ENCODE measurements at places on chromosomes 13 and 19.
A peak's percentile ranks its signal among the peaks of the same experiment; 100 is the strongest.

DNA sequence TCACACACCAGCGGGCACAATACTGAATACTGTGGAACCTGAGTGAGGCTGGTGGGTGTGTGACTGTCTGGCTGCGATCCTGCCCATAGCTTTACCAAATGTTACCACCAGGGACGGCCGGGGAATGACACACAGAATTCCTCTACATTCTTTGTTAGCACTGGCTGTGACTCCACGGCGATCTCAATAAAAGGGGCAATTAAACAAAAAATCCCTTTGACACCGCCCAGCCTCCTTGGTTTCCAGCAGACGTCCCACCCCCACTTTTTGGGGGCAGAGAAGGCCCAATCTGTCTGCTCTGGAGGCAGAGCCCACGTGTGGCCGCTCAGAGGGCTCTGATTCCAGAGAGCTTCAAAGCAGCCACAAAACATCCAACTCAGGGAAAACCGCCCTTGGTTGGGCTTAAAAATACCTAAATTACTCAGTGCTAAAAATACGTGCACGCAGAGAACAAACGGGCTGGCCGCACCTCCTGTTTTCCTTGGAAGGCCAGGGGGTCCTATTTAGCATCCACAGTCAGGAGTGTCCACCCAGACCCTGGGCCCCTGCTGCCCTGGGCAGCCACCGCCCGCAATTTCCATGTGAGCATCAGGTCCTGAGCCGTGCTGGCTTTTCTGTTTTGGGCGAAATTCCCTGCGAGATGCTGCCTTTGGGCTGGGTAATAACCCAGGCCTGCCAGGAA, 47.8 kb downstream of the GADD45B start:
- no peak overlapping the region for H3K4me3 ChIP-seq
- H3K27me3 ChIP-seq: no peaks in the 10 kb centered on the region
- H3K36me3 ChIP-seq: no peaks in the 10 kb centered on the region
- no peak for DNase-seq
- H3K27ac ChIP-seq: no peak overlapping the region

- no peak for DNase-seq
- H3K27me3 ChIP-seq: no peaks in the 10 kb centered on the region
- no peak overlapping the region for H3K27ac ChIP-seq
- no peaks in the 10 kb centered on the region for H3K36me3 ChIP-seq
Measured at GRCh38 chr13:37289212-37289935, 183.9 kb upstream of the CSNK1A1L start.

DNA sequence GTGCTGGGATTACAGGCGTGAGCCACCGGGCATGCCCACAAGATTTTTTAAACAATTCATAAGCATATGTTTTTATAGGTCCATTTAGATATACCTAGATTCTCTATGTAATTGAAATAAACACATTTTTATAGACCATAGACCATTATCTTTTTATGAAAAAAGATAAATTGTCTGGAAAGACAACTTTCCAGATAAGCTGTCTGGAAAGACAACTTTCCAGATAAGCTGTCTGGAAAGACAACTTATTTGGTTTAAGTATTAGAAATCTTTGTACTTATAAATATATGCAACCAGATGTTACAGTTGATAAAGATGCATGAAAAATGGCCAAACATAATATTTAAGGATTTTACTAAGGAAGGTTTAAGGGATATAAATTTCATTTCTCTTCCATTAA, 538.5 kb downstream of the GPC6 start:
- H3K4me3 ChIP-seq: no peak overlapping the region
- no peak overlapping the region for H3K27ac ChIP-seq
- no peaks in the 10 kb centered on the region for H3K4me1 ChIP-seq
- no peaks in the 10 kb centered on the region for H3K36me3 ChIP-seq
- DNase-seq: no peak

DNA sequence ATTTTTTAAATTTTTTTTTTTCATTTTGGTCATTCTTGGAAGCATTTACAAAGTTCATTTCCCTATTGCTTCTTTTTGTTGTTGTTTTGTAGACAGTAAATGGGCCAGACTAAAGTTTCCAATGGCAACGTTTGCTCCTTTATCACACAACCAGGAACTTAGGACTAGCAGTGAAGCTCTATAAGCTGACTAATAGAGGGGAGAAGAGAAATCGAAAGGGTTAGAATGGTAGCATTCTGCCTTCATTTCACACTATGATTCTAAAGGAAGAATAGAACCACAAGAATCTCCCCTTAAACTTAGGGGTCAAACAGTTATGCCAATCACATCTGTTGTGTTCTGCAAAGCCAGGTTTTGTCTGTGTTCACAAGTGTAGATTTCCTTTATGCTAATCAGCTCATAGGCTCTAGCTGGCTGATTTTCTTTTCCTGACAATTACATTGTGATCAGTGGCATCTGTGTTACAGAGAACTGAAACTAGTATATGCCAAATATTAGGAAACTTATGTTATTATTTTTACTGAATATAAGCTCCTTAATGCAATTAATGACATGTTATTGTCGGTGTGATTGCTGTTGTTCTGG, 467.3 kb downstream of the DACH1 start:
- H3K4me3 ChIP-seq: no peak overlapping the region
- H3K36me3 ChIP-seq: no peaks in the 10 kb centered on the region
- H3K4me1 ChIP-seq: no peaks in the 10 kb centered on the region
- no peak for DNase-seq
- no peak overlapping the region for H3K27ac ChIP-seq

DNA sequence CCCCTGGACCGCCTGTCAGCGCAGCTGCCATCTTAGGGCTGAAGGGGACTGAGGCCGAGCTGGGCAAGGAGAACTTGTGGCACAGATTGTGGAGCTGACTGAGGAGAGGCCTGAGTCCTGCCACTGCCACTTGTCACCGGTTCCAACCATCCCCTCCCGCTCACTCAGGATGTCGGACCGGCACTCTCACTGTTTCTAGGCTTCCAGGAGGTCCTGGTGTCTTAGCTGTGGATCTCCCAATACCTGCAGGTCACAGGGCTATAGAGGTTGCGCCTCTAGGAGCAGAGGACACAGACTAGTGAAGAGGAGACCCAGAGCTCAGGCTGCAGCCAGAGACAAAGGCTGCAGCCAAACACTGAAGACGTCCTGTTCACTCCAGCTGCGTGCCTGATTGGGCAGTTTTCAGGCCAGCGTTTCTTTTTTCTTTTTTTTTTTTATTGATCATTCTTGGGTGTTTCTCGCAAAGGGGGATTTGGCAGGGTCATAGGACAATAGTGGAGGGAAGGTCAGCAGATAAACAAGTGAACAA, 15.3 kb upstream of the ZNF486 start:
- H3K36me3 ChIP-seq: no peaks in the 10 kb centered on the region
- H3K4me3 ChIP-seq: no peak overlapping the region
- no peaks in the 10 kb centered on the region for H3K4me1 ChIP-seq
- no peak for DNase-seq
- no peaks in the 10 kb centered on the region for H3K27me3 ChIP-seq
- H3K27ac ChIP-seq: no peak overlapping the region

DNA sequence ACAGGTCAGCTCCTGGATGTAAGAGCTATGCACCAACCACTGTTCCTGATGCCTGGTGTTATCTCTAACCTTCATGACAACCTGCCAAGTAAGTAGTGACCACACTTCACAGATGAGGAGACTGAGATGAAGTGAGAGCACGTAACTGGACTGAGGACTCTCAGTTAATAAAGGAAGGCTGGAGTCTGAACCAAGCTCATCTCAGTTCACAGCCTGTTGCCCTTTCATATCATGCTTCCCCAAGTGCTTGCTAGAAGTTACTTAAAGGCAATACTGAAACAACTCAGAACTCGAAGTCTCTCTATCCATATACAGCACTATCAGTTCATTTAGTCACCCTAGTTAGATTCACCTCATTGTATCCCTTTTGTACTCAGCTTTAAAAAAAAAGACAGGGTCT, 119.7 kb downstream of the ABCC4 start:
- no peak overlapping the region for H3K27ac ChIP-seq
- no peaks in the 10 kb centered on the region for H3K27me3 ChIP-seq
- H3K36me3 ChIP-seq: peaks cover 72% of the 10 kb centered on the region
- H3K4me3 ChIP-seq: no peak overlapping the region

- H3K4me3 ChIP-seq: no peak overlapping the region
- peaks cover 52% of the 10 kb centered on the region for H3K27me3 ChIP-seq
- no peak for DNase-seq
- peaks cover 4% of the 10 kb centered on the region for H3K4me1 ChIP-seq
- H3K27ac ChIP-seq: no peak overlapping the region
- H3K36me3 ChIP-seq: no peaks in the 10 kb centered on the region
Measured at GRCh38 chr13:110294146-110294545, 12.8 kb downstream of the COL4A1 start.

- no peaks in the 10 kb centered on the region for H3K4me1 ChIP-seq
- no peaks in the 10 kb centered on the region for H3K27me3 ChIP-seq
- H3K4me3 ChIP-seq: no peak overlapping the region
- no peak for DNase-seq
- no peaks in the 10 kb centered on the region for H3K36me3 ChIP-seq
- no peak overlapping the region for H3K27ac ChIP-seq
Measured at GRCh38 chr13:91567485-91568207, 169.2 kb downstream of the GPC5 start.

DNA sequence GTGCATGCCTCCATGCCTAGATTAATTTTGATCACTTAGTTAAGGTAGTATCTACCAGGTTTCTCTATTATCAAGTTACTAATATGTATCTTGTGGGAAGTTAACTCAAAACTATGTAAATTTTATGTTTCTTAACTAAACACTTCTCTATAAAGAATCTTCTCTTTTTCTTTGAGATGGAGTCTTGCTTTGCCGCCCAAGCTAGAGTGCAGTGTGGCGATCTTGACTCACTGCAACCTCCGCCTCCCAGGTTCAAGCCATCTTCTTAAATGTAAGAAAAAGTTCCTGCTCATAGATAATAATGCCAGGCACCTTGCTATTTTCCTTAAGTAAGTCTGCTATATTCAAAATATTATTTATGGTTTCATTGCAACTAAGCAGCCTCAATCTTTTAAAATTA, 58.4 kb downstream of the ELF1 start:
- no peak overlapping the region for H3K27ac ChIP-seq
- peaks cover 48% of the 10 kb centered on the region for H3K36me3 ChIP-seq
- no peak for DNase-seq
- H3K27me3 ChIP-seq: no peaks in the 10 kb centered on the region
- peaks cover 65% of the 10 kb centered on the region for H3K4me1 ChIP-seq

GRCh38 chr19:38221919-38222830, 1.8 kb downstream of the DPF1 start:
- H3K4me1 ChIP-seq: peaks cover 12% of the 10 kb centered on the region
- no peaks in the 10 kb centered on the region for H3K36me3 ChIP-seq
- H3K4me3 ChIP-seq: no peak overlapping the region
- peaks cover 88% of the 10 kb centered on the region for H3K27me3 ChIP-seq
- no peak overlapping the region for H3K27ac ChIP-seq

DNA sequence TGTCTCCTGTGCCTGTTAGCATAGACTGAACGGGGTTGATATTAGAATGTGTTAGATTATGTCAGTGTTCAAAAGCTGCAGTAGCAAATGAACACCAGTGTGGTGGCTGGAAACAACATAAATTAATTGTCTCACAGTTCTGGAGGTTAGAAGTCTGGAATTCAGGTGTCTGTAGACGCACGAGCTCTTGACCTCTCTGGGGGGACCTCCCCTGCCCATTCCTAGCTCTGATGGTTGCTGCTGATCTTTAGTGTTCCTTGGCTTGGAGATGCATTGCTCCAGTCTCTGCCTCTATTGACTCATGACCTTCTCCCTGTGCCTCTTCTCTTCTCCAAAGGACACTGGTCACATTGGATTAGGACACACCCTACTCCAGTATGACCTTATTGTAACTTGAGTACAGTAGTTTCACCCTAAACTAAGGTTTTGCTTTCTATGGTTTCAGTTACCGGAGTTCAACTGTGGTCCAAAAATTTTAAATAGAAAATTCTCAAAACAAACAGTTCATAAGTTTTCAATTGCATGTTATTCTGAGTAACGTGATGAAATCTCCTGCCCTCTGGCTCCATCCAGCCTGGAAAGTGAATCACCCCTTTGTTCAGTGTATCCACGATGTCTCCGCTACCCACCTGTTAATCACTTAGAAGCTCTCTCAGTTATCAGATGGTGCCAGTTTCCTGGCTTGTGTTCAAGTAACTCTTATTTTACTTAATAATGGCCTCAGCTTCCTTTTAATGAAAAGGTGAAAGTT, 273.2 kb downstream of the MYO16 start:
- DNase-seq: no peak
- H3K27me3 ChIP-seq: peaks cover 12% of the 10 kb centered on the region
- no peak overlapping the region for H3K27ac ChIP-seq
- H3K4me3 ChIP-seq: no peak overlapping the region

- peaks cover 19% of the 10 kb centered on the region for H3K36me3 ChIP-seq
- H3K27me3 ChIP-seq: peaks cover 6% of the 10 kb centered on the region
- peaks cover 28% of the 10 kb centered on the region for H3K4me1 ChIP-seq
- H3K27ac ChIP-seq: peak within 1 kb of the TSS; percentile 93
- H3K4me3 ChIP-seq: peak within 1 kb of the TSS; percentile 99
- peak; percentile 11 for DNase-seq
Measured at GRCh38 chr19:36115453-36116343, at the start of gene TBCB. Gene TBCB (plus strand): TSS chr19:36115468. CDS start chr19:36115561, 93 bp downstream.

- H3K27ac ChIP-seq: no peak overlapping the region
- no peaks in the 10 kb centered on the region for H3K4me1 ChIP-seq
- no peak overlapping the region for H3K4me3 ChIP-seq
- no peak for DNase-seq
- no peaks in the 10 kb centered on the region for H3K36me3 ChIP-seq
- H3K27me3 ChIP-seq: peaks cover 3% of the 10 kb centered on the region
Measured at GRCh38 chr13:35881360-35881759, 249.8 kb downstream of the DCLK1 start.

- DNase-seq: peak; percentile 34
- H3K36me3 ChIP-seq: peaks cover 9% of the 10 kb centered on the region
- peaks cover 30% of the 10 kb centered on the region for H3K4me1 ChIP-seq
- H3K27ac ChIP-seq: peak overlapping the region; percentile 90
- peak overlapping the region; percentile 89 for H3K4me3 ChIP-seq
- H3K27me3 ChIP-seq: no peaks in the 10 kb centered on the region
Measured at GRCh38 chr19:49592486-49593232, 1.7 kb downstream of the PRR12 start.

DNA sequence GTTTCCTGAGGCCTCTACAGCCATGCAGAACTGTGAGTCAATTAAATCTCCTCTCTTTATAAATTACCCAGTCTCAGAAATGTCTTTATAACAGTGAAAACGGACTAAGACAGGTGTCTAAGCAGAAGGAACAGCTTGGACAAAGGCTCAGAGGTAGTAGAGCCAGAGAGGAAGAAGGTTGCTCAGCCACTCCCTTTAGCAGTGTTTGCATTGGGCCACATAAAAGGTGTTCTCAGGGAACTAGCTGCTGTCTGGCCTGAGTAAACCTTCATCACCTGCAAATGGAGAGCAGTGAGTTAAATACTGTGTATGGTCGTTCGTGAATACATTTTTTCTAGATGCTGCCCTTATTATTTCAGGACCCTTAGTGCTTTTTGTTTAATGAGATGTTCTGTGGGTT, 383.4 kb downstream of the EFNB2 start:
- H3K27ac ChIP-seq: no peak overlapping the region
- no peaks in the 10 kb centered on the region for H3K4me1 ChIP-seq
- no peaks in the 10 kb centered on the region for H3K27me3 ChIP-seq
- no peak for DNase-seq

DNA sequence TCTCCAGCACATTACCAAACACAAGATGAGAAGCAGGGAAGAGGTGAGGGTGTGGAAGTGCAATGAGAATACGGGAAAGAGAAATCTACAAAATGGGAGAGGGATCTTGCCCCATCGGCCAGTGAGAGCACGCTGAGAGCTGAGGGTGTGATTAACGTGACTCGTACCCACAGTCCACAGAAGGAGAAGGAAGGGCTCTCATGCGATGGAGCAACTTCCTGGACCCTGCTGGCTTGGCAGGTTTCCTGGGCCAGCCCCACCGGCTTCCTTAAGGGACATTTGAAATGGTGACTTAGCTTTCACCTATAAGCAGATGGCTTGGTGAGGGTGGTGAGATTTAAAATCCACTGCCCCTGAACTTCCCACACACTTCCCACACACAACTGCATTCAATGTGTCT, 740.1 kb downstream of the UQCRFS1 start:
- DNase-seq: no peak
- peaks cover 2% of the 10 kb centered on the region for H3K4me1 ChIP-seq
- no peaks in the 10 kb centered on the region for H3K27me3 ChIP-seq
- no peak overlapping the region for H3K4me3 ChIP-seq
